ENCODE measurements at places on chromosomes 1 and 21.

GRCh38 chr21:38729291-38729690 is 76.4 kb upstream of the ETS2 start:
- DNase-seq, result no peak

DNA sequence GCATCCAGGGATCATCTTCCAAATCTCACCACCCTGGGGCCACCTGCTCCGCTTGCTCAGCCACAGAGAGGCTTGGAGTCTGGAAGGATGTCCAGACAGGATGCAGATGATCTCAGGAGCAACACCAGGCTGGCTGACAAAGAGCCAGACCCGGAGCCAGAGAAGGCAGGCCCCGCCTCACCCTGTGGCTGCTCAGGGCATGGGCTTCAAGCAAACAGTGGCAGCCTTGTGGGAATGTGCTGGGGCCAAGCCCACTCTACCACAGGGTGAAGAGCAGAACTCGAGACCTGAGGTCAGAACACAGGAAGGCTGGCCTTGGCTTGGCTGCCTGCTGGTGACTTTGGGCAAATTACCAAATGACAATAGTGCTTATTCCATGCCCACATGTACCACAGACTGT is 45.5 kb downstream of the MRPL37 start:
- no peak for DNase-seq

DNA sequence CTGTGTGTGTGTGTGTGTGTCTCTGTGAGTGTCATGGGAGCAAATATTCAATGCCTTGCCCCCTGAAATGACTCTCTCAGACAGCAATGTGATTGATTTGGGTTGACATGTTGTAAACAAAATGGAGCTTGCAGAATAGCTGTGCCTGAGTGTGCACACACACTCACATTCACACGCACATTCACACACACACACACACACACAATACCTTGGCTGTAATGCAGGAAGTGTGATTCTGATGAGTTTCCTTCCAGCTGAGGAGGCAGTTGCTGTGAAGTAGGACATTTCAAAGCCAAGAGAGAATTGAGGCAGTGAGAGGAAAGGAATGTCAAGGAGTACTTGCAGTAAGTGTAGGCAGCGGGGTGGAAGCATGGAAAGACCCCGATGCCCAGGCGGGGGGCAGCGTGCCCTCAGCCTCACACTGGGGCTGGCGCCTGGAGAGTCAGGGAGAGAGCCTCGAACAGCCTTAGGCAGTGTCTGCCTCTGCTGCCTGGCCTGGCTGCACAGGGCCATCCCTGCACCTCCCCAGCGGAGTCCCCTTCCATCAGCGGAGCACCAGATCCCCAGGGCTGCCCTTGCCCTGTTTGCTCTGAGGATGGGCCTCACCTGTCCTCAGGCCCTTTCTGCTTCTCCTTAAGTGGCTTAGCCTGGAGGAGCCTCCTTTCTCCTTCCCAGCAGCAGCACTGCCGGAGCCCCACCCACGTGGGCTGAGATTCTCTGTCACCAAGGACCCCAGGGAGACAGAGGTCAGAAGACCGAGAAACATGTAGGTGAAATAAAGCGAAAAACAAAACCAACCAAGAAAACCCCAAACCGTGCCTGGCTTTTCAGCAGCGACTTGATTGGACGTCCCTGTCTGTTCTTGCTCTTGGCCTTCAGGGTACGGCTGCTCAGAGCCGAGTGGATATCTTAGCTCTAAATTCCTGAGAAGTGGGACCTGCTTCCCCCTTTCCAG is 9.2 kb downstream of the VASH2 start:
- no peak for DNase-seq

GRCh38 chr1:63821091-63822005 is 47.5 kb downstream of the ROR1 start:
- no peak for DNase-seq

GRCh38 chr1:218078916-218079315 is 206.2 kb upstream of the RRP15 start:
- no peak for DNase-seq

DNA sequence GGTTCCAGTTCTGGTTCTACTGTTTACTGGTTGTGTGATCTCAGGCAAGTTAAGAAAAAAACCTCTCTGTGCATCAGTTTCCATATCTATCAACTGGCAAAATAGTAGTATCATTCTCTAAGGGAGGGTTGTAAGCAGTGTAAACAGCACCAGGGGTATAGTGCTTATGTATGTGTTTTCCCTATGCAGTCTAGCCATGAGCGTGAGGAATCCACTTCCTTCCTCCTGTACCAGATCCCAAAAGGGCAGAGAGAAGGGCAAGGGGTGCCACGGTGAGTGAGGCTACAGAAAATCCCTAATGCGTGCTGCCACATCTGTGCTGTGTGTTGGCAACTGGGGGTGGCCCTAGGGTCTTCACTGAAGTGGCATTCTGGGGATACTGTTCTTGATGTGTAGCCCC is 18.4 kb upstream of the RNF19B start:
- DNase-seq, result no peak

Data from Caco-2 (cell line).